Tongue (tissue), 3 donors: ENCODE measurements at places on chromosomes 6 and 20.

- DNase-seq, result no peak
Observed at GRCh38 chr20:56438284-56438683, 26.2 kb downstream of the CASS4 start.

DNA sequence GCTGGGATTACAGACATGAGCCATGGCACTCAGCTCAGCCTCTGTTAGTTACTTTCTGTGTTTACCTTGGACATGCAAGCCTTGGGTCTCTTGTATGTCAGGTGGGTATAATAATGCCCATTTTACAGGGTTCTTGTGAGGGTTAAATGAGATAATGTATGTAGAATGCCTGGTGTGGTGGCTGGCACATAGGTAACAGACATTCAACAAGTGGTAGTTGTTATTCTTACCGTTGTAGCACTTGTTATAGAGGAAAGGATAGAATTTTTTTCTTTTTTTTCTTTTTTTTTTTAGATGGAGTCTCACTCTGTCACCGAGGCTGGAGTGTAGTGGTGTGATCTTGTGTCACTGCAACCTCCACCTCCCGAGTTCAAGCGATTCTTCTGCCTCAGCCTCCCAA is 8.0 kb upstream of the KIF13A start:
- no peak for DNase-seq

DNA sequence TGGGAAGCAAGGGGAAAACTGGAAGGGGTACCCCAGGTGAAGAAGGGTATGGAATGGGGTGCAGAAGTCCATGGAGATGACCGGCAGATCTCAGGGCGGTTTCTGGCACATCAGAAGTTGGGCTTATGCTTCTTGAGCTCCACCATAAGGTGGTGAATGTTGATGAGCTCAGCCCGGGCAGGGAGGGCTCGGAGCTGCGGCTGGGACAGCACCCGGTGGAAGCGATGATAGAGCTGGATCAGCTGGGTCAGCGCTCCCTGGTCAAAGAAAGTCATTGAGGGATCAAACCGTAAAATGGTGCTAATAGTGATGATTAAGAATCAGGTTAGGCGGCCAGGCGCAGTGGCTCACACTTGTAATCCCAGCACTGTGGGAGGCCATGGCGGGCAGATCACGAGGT is 20.9 kb downstream of the VPS52 start:
- no peak for DNase-seq

DNA sequence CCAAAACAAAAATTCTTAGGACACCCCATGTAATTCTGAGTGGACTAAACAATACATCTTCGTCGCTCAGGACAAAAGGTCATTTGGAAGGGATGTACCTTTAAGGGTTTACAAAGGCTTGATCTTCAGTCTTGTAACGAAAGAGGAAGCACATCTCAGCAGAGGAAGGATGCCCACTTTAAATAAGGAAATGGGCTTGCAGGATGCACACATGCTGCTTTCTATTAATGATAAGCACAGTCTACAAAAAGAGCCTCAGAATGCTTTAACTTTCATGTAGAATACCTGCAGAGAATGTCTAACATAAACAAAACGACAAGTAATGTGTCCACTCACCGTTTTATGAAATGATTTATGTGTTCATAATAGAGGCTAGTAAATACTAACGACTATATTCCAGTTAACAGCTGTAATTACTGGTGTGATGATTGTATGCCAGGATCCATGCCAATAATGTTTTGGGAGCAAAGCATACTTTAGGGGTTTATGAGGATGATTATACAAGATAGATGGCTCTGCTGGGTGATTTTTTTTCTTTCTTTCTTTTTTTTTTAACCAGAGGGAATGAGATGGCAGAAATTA is 216.9 kb downstream of the GMDS start:
- no peak for DNase-seq

DNA sequence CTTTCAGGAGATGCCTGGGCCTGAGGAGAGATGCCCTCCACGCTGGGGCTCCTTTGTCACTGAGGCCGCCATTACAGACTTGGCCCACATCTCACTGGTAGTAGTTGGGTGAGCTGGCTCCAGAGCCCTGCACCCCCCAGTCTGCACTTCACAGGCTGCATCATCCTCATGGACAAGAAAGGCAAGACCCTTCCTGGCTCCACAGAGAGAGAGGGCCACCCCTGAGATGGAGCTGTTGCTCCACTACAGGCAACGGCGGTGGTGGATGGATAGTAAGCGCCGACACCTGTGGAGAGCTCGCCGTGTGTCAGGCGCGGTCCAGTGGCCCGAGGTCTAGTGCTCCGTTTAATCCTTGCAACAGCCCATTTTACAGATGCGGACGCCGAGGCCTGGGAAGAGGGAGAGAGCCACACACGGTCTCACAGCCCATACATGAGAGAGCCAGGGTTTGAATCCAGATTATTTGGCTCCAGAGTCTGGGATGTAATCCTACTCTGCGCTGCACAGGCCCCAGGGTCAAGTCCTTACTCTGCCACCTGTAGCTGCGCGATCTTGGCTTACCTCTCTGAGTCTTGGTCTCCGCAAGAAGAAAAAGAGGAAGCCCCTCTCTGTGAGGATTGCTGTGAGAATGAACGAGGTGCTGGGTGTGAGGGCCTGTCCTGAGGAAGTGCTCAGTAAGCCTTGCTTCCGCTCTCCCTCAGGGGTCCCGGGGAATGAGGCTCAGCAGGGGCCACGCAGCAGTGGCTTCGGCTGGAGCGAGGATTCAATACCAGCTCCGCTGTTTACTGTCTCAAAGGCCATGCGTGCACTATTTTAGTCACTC is 34.5 kb downstream of the SPDEF start:
- no peak for DNase-seq

- no peak for DNase-seq
Observed at GRCh38 chr6:110946498-110946897, 12.0 kb upstream of the GTF3C6 start.

DNA sequence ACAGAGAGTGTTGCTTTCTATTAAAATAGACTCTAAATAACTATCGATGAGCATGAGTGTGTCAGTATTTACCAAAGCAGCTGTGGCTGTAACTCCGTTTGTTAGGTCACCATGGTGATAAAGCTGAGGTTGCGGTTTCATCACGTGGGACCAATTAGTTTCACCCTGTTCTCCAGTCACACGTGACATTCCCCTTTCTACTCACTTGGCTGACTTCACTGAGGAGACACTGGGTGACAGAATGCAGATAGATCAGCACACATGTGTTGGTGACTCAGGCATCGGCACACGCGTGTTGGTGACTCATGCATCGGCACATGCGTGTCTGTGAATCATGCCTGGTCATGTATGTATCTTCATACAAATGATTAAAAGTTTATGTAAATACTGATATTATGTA is 285.4 kb downstream of the THBS2 start:
- peak; percentile 95 for DNase-seq

DNA sequence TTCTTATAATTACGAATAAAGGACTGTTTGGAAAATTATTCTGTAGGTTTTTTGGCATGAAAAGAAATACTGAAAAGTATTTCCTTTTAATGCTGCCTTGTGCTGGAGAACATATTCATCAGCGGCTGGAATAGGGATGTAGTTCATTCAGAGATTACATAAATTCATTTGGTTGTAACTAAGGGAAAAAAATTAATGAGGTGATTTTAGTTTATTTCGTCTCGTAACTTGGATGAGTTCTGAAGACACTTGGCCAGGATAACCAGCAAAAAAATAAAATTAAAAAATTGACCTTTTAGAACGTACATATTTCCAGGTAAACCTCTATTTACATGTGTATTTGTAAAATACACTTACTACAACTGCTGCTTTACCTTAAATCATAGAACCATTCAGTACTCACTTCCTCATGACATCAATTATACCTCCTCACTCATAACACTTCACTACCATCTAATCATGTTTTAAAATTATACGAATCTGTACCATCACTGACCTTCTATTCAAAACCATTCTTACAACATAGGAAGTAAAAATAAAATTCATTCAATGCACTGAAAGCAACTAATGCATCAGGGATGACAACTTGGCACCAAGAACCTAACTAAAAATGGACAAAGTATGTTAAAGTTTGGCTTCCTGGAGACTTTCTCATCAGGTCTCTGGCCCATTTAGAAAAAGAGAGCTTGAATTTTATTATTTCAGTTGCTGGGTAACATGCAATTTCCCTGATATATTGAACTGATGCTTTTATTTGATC is 17.2 kb downstream of the KLHL31 start:
- DNase-seq, result no peak

DNA sequence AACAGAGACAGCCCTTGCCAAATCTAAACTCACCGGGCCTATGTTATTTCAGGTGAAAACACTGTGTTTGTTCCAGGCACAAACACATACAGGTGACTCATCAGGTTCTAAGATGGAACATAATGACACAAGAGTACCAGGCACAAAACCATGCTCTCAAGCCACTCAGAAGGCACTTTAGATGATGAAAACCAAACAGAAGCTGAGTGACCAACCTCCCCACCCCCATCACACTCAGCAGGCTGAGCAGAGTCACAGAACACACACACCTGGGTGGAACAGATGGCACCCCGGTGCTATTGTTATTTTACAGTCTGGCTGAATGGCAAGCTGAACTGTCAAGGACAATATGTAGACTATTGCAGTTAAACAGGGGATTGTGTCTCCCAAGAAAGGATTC is 20.6 kb upstream of the NKX2-2 start:
- DNase-seq, result no peak
